Right cardiac atrium (tissue), 5 donors: ENCODE measurements at places on chromosomes 5 and 9. TPM values are rescaled to one million over a fixed set of nuclear protein-coding genes. Genes with fewer than 3 reads are reported as not detected.

Gene SPATA31E1
- polyA plus RNA-seq: not detected

Gene TSC1
- 15.7 TPM for polyA plus RNA-seq

Gene SV2C
- 0.02 TPM for polyA plus RNA-seq

Gene USP20
- 12.9 TPM for polyA plus RNA-seq

Gene LRRC19
- not detected for polyA plus RNA-seq

Gene SLC45A2
- polyA plus RNA-seq: 0.70 TPM

Gene OMD
- 11.7 TPM for polyA plus RNA-seq

Gene RLN1
- 0.16 TPM for polyA plus RNA-seq
